ENCODE measurements at places on chromosomes 7 and 10.

- no peak for DNase-seq
Observed at GRCh38 chr7:130951303-130951975, 217.4 kb upstream of the KLF14 start.

DNA sequence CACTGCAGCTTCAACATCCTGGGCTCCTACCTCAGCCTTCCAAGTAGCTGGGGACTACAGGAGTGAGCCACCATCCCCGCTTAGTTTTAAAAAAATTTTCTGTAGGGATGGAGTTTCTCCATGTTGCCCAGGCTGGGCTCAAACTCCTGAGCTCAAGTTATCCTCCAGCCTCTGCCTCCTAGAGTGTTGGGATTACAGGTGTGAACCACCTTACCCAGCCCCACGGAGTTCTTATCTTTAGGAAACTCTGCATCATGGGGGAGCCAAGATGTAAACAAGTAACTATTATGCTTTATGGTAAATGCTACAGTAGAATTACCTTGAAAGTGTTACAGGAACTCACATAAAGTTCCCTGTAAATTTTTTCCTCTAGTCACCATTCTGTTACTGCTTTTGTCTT, 65.3 kb downstream of the PHTF2 start:
- no peak for DNase-seq

GRCh38 chr10:122468926-122469781, 7.8 kb downstream of the HTRA1 start:
- DNase-seq: no peak

- no peak for DNase-seq
Observed at GRCh38 chr10:62818426-62819011, 2.4 kb upstream of the EGR2 start.

- no peak for DNase-seq
Observed at GRCh38 chr10:4867109-4867519, 41.1 kb downstream of the AKR1E2 start.

DNA sequence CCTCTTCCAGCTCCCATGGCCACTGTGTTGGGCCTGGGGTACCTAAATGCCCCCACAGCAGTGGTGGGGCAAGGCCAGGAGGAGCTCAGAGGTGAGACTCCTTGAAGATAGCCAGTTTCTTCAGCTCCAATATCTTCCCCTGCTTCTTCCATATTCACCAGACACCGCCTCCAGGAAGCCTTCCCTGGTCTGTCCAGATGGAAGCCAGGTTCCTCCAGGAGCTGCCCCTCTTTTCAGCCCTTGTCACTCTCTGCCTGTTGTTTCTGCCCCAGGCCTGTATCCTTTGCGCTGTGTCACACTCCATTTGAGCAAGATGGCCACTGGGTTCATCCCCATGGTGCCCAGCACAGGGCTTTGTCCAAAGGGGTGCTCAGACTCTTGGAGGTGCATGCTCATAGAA, 127.7 kb downstream of the MYL10 start:
- no peak for DNase-seq

- no peak for DNase-seq
Observed at GRCh38 chr10:34183016-34183796, 631.9 kb downstream of the PARD3 start.

DNA sequence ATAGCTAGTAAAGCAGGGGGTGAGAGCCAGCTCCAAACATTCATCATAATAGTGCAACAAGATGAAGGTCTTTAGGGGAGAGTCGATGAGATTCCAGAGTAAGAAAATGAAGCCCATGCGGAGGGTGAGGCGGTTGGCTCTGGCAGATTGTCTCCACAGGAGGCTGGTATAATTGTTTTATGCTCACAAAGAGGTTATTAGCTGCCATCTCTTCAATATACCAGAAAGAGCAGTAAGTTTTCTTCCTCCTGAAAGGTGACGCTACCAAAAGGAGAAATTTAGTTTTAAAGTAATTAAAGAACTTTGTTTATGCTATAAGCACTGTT, 59.2 kb upstream of the KCNIP2 start:
- no peak for DNase-seq

DNA sequence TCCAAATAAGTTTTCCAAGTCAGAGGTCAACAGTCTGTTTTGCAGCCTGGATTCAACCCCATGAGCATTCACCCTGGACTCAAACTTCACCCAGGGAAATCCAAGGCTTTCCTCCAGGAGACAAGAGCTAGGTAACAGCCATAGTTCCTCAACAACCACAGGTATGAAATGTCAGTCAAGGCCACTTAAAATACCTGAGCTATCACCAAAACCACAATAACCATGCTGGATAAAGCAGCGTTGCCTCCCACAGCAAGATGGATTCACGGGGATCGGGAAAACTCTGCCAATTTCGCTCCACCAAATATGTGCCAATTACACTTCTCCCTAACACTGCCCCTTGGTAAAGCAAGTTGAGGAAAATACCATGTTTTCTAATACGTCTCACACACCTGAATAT, 444.1 kb upstream of the KLF6 start:
- no peak for DNase-seq

GRCh38 chr10:3963191-3963673, 178.2 kb upstream of the KLF6 start:
- no peak for DNase-seq

DNA sequence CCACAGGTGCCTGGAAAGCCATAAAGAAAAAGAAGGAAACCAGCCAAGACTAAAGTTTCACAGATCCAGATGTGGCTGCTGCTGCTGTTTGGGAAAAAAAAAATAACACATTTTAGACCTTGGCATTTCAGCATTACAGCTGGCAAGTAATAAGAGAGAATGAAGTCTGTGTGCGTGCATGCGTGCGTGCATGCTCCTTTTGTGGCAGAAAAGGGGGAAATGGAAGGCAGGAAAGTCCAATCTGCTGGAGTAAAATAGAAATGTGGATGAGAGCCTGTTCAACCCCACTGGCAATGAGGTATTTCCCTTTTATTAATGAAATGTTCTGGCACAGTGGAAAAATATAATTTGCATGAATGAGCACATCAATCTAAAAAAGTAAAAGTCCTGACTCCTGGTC, 137.0 kb upstream of the SEMA3A start:
- DNase-seq: no peak

DNA sequence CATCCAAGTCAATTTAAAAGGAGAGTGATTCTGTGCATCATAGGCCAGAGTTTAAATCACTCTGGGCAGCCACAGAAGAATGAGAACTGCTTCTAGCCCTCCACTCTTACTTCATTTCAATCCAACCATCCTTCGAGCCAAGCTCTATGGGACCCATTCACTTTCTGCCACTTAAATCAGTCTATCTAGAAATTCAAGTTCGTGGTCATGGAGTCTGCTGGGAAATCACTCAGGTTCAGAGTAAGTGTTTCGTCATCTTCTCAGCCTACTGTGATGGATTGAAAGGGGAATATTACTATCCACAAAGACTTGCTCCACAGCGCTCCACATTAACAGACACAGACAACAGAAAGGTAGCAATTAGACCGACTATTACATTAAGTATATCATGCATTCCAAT, 4.6 kb downstream of the DCLRE1C start:
- no peak for DNase-seq

- no peak for DNase-seq
Observed at GRCh38 chr10:75845176-75845947, 413.9 kb downstream of the LRMDA start.

DNA sequence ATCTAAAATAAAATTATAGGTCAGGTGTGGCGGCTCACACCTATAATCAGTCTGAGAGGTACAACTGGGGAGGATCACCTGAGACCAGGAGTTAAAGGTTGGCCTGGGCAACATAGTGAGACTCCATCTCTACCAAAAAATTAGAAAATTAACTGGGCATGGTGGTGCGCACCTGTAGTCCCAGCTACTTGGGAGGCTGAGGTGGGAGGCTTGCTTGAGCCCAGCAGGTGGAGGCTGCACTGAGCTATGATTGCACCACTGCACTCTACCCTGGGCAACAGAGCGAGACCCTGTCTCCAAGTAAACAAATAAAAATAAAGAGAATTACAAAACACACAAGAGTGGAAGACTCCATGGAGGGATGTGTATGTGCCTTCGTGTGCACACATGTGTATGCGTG, 171.5 kb downstream of the PARD3 start:
- DNase-seq: no peak

- no peak for DNase-seq
Observed at GRCh38 chr10:606762-607544, 82.5 kb downstream of the DIP2C start.

- no peak for DNase-seq
Observed at GRCh38 chr10:24287559-24288195, 78.7 kb downstream of the KIAA1217 start.

GRCh38 chr10:132428486-132428995, 31.5 kb downstream of the PWWP2B start:
- DNase-seq: no peak

DNA sequence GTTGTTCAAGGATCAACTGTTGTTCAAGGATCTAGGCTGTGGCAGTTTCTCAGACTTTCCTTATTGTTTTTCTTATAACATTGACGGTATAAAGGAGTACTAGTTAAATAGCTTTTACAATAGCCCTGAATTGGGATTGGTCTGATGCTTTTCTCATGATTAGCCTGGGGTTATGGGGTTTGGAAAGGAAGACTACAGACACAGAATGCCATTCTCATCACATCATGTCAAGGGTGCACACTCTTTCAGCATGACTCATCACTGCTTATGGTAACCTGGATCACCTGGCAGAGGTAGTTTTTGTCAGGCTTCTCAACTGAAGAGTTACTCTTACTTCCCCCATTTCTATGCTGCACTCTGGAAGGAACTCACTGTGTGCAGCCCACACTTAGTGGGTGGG, 194.2 kb upstream of the NPSR1 start:
- no peak for DNase-seq

GRCh38 chr7:158469396-158470051, 118.1 kb downstream of the PTPRN2 start:
- no peak for DNase-seq

- DNase-seq: no peak
Observed at GRCh38 chr10:6648894-6649720, 69.0 kb upstream of the PRKCQ start.

GRCh38 chr7:18541181-18541870, 45.8 kb downstream of the HDAC9 start:
- no peak for DNase-seq

DNA sequence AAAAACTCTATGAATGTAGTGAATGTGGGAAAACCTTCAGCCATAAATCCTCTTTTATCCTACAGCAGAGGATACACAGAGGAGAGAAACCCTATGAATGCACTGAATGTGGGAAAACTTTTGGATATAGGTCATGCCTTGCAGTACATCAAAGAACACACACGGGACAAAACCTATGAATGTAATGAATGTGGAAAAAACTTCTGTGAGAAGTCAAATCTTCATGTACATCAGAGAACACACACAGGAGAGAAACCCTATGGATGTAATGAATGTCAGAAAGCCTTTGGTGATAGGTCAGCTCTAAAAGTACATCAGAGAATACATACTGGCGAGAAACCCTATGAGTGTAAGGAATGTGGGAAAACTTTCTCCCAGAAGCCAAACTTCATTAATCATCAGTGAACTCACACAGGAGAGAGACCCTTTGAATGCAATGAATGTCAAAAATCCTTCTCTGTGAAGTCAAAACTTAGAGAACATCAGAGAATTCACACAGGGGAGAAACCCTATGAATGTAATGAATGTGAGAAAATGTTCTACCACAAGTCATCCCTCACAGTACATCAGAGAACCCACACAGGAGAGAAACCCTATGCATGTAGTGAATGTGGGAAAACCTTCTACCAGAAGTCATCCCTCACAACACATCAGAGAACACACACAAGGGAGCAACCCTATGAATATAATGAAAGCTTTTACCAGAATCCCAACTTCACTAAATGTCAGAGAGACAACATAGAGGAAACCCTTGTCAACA, 45.6 kb downstream of the ZNF487 start:
- no peak for DNase-seq

- no peak for DNase-seq
Observed at GRCh38 chr10:110912374-110912773, 6.6 kb downstream of the BBIP1 start.

DNA sequence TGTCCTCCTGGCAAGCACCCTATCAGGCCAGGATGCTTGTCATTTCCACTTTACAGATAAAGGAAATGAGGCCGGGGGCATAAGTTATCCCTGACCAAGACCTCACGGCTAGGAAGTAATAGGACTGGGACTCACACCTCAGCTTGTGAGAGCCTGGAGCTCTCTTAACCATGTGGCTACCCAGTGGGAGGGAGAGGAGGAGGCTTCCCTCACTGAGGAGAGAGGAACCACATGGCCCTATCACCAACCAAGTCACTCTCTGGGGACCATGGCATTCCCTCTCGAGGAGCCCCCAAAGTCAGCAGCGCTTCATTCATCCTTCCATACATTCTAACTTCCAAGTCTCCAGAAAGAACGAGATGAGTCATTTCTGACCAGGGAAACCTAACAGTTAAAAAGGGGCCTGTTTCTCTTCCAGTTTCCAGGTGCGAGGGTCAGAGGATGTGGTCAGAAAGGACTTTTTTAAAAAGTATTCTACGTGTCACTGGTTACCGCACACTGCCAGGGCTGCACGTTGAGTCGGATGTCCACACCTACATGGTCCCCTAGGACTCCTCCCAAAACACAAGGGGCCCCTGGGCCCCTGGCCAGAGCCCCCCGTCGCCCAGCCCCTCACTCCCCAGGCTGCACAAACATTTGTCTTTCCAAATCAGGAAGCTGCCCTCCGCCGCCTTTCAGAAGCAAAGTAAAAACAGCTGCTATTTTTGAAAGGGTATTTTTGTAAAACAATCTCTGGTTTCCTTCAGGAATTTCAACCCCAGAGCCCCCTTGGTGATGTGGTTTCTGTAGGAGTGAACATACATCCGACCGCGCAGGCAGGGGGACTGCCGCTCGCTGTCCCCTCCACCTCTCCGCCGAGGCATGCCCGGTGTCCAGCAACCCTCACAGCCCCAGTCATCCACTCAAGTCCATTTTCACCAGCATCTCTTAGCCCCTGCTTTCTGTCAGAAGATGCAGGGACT, 128.2 kb upstream of the CHST15 start:
- no peak for DNase-seq

GRCh38 chr7:134154581-134155130, 27.5 kb downstream of the LRGUK start:
- no peak for DNase-seq

DNA sequence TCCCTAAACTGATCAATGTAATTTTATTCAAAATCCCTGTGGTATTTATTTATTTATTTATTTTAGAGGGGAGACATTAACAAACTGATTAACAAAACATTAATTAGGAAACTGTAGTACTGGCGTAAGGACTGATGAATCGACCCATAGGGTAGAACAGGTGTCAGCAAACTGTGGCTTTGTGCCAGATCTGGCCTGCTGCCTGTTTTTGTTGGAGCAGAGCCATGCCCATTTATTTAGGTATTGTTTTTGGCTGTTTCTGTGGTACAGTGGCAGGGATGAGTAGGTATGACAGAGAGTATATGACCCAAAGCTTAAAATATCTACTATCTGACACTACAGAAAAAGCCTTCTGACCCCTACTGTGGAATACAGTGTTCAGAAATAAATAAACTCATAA, 332.5 kb upstream of the ETV1 start:
- no peak for DNase-seq

DNA sequence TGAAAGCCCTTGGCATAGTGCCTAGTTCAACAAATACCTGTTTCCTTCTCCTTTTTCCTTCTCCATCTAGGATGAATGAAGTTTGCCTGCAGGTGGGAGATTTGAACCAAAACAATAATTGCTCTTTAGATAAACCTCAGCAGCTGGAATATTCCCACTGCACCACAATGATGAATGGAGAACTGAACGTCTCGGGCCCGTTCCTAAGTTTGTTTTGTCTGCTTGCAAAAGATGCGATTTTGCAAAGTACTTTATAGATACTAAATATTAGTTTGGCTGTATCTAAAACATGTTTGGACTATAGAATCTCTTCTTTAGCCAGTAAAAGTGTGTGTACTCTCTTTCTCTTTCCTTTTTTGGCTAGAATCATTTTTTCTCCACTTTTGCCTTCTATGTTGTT, 75.8 kb upstream of the BMPER start:
- DNase-seq: no peak

GRCh38 chr7:166338-167060, 25.9 kb upstream of the FAM20C start:
- DNase-seq: no peak

Measured in activated T-helper 1 cell treated with Interleukin-2 at 50 U/mL for 16 hours (primary cell).